Activated naive CD4-positive, alpha-beta T cell treated with anti-CD3 and anti-CD28 coated beads for 36 hours (primary cell): ENCODE measurements at places on chromosomes 5 and 9. TPM values are rescaled to one million over a fixed set of nuclear protein-coding genes. Genes with fewer than 3 reads are reported as not detected.

Gene AUH
- 14.4 TPM for total RNA-seq

Gene SH3RF2
- not detected for total RNA-seq

Gene INSL4
- not detected for total RNA-seq

- no peak overlapping the region for H3K4me3 ChIP-seq
- no peak for DNase-seq
- no peaks in the 10 kb centered on the region for H3K27me3 ChIP-seq
- no peaks in the 10 kb centered on the region for H3K4me1 ChIP-seq
- H3K27ac ChIP-seq: no peak overlapping the region
Observed at GRCh38 chr5:139820606-139821005, 25.0 kb downstream of the PSD2 start.

Gene CATSPER3
- not detected for total RNA-seq

DNA sequence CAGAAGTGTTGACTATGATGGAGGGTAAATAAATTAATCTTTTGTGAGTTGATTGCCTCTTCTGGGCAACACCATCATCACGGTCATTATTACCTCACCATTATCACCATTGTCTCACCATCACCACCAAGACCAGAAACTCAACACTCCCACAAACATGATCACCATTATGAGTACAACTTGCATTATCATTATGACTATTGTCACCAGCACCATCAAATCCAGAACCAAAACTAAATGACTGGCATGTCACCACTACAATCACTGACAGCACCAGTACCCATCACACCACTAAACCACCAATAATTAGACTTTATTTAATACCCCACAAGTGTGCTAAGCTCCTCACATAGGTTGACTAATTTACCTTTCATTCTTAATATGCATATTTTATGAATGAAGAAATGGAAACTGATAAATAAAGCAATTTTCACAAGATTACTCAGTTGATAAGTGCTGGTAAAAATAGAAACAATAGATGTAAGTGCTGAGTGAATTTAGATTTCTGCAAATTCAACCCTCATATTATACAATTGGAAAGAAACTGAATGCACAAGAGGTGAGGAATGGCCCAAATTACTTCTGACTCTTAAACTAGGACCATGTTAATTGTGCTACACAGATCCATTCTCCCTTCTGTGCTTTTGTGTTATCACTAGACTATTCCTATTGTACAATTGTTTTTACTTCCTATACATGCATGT, 517.8 kb upstream of the PAPPA start:
- no peak overlapping the region for H3K4me3 ChIP-seq
- no peaks in the 10 kb centered on the region for H3K4me1 ChIP-seq
- peaks cover 2% of the 10 kb centered on the region for H3K27me3 ChIP-seq
- H3K36me3 ChIP-seq: no peaks in the 10 kb centered on the region
- DNase-seq: no peak
- no peak overlapping the region for H3K27ac ChIP-seq

DNA sequence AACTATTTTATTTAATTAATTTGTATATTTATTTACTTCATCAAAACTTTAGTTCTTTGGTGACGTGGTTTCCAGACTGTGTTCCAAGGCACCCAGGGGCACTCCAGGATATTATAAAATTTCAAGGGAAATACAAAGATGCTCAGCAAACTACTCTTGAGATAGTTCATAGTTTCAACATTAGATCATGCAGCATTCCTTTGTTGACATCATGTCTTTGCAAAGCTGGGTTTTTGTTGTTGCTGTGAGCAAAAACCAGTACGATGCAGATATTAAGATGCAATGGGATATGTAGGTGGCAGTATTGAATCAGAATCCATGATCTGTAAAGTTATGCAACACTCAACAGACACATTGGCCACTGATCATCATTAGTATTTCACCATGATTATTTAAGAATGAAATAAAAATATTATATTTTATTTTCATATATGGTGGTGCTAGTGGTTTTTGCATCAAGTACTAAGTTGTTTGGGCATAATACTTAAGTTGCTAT, 219.7 kb downstream of the ADCY2 start:
- no peak for DNase-seq
- no peaks in the 10 kb centered on the region for H3K27me3 ChIP-seq
- no peaks in the 10 kb centered on the region for H3K4me1 ChIP-seq

Gene SPINK5
- not detected for total RNA-seq

- no peaks in the 10 kb centered on the region for H3K36me3 ChIP-seq
- H3K27ac ChIP-seq: no peak overlapping the region
- no peaks in the 10 kb centered on the region for H3K4me1 ChIP-seq
- peaks cover 3% of the 10 kb centered on the region for H3K27me3 ChIP-seq
- no peak for DNase-seq
- H3K4me3 ChIP-seq: no peak overlapping the region
Observed at GRCh38 chr9:101951598-101951997, 213.2 kb upstream of the GRIN3A start.

- DNase-seq: no peak
- H3K4me1 ChIP-seq: no peaks in the 10 kb centered on the region
- peaks cover 68% of the 10 kb centered on the region for H3K36me3 ChIP-seq
- H3K4me3 ChIP-seq: no peak overlapping the region
- no peak overlapping the region for H3K27ac ChIP-seq
Observed at GRCh38 chr5:33470544-33470943, 29.8 kb downstream of the TARS1 start.

Gene RIGI
- total RNA-seq: 8.4 TPM

GRCh38 chr9:114092336-114092735, 6.8 kb downstream of the KIF12 start:
- no peaks in the 10 kb centered on the region for H3K36me3 ChIP-seq
- H3K4me3 ChIP-seq: no peak overlapping the region
- peaks cover 2% of the 10 kb centered on the region for H3K4me1 ChIP-seq
- no peak overlapping the region for H3K27ac ChIP-seq
- no peak for DNase-seq

DNA sequence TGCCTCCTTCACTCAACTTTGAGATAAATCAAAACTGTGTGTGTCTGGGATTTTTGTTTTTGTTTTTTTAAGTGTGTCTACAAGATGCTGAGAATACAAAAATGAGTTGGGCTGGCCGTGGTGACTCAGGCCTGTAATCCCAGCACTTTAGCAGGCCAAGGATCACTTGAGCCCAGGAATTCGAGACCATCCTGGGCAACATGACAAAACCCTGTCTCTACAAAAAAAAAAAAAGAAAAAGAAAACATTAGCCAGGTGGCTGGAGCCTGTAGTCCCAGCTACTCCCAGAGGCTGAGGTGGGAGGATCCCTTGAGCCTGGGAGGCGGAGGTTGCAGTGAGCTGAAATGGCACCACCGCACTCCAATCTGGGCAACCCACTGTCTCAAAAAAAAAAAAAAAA, 21.0 kb downstream of the HNRNPK start:
- peaks cover 14% of the 10 kb centered on the region for H3K36me3 ChIP-seq
- no peaks in the 10 kb centered on the region for H3K27me3 ChIP-seq
- no peak overlapping the region for H3K27ac ChIP-seq
- H3K4me1 ChIP-seq: peaks cover 15% of the 10 kb centered on the region
- H3K4me3 ChIP-seq: no peak overlapping the region

Gene RASGEF1C
- total RNA-seq: not detected

GRCh38 chr5:112935675-112936074, 13.6 kb upstream of the REEP5 start:
- H3K27me3 ChIP-seq: no peaks in the 10 kb centered on the region
- H3K27ac ChIP-seq: no peak overlapping the region
- H3K36me3 ChIP-seq: no peaks in the 10 kb centered on the region
- no peak overlapping the region for H3K4me3 ChIP-seq
- no peak for DNase-seq

DNA sequence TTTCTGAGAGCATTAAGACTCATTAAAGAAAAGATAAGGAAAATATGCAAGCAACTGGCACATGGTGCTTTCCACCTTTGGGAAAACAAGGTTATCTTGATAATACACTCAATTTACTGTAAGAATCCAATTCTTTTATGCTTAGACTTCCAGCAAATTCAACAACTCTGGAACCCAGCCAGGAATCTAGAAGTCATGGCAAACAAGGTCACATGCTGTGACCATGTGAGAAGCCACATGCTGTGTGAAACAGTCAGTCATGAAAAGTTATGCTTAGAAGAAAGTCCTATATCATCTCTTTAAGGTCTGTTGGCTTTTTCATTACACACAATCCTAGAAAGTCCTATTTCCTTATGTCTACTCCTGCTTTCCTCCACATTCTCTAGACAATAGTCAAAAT, 581.8 kb upstream of the C9orf72 start:
- DNase-seq: no peak
- H3K27ac ChIP-seq: no peak overlapping the region
- no peaks in the 10 kb centered on the region for H3K36me3 ChIP-seq
- H3K4me3 ChIP-seq: no peak overlapping the region
- no peaks in the 10 kb centered on the region for H3K4me1 ChIP-seq

DNA sequence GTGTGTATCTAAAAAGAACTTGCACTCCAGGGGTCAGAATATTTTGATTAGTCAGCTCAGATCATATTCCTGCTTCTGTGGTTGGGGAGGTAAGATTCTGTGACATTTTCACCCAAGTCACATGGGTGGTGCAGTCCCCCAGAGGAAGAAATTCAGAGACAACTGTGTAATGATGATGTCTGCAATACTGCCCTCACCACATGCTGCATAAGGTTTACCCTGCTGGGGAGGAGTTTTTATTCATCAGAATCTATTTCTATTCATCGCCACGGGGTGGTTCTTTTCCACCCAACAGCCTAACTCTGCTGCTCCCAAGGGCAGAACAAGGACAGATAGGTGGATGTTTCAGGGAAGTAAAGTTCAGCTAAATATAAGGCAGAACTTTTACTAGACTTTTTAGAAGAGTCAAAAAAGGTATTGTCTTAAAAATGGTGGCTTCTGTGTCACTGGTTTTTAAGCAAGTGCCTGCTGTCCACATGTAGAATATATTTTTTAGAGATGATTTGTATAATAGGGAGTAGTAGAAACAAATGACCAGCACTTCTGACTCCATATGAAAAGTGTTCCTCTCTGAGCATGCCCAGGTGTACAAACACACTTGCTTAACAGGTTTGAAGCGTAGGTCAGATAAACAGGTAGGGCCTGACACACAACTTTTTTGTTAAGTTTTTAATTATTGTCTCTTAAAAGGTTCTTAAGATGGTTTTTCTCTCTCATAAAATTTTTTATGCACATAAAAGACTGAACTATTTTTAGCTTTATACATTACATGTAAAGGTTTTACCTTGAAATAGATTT, 352.7 kb downstream of the LRRC70 start:
- no peak overlapping the region for H3K27ac ChIP-seq
- no peaks in the 10 kb centered on the region for H3K4me1 ChIP-seq
- H3K27me3 ChIP-seq: peaks cover 3% of the 10 kb centered on the region
- DNase-seq: no peak
- H3K4me3 ChIP-seq: no peak overlapping the region

- H3K36me3 ChIP-seq: peaks cover 28% of the 10 kb centered on the region
- DNase-seq: no peak
- no peak overlapping the region for H3K4me3 ChIP-seq
- H3K4me1 ChIP-seq: peaks cover 8% of the 10 kb centered on the region
- no peak overlapping the region for H3K27ac ChIP-seq
Observed at GRCh38 chr5:71632168-71632567, 45.0 kb downstream of the MCCC2 start.

GRCh38 chr9:90271707-90272106, 370.9 kb downstream of the DIRAS2 start:
- no peak for DNase-seq
- H3K36me3 ChIP-seq: no peaks in the 10 kb centered on the region

DNA sequence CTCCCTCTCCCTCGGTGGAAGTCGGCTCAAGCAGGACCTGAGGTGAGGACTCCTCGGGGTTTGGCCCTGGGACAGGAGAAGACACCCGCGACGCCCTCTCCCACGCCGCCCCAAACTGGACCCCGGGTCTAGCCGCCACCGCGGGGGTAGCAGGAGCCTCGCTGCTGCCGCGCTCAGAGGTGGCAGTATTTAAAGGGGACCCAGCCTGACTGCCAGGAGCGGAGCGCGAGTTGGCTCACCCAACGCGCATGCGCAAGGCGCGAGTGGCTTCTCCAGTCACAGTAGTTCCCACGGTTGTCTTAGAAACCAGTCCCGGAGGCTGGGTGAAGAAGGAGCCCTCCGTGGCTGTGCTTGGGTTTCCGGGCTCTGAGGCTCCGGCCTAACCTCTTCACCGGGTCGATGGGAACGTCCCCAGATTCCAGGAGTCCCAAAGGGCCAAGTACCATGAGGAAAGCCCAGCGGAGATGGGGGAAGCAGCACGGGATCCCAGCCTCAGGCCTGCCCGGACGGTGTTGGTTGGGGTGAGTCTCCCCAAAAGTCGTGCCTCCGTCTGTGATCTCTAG, 477.8 kb downstream of the SPATA31A7 start:
- H3K4me3 ChIP-seq: no peak overlapping the region
- no peak overlapping the region for H3K27ac ChIP-seq
- no peak for DNase-seq
- H3K27me3 ChIP-seq: no peaks in the 10 kb centered on the region

Gene FOXD4L4
- total RNA-seq: not detected

- peaks cover 15% of the 10 kb centered on the region for H3K4me1 ChIP-seq
- peaks cover 20% of the 10 kb centered on the region for H3K27me3 ChIP-seq
- H3K36me3 ChIP-seq: no peaks in the 10 kb centered on the region
- peak; percentile 64 for DNase-seq
Observed at GRCh38 chr5:140145818-140146522, 20.2 kb downstream of the IGIP start.

DNA sequence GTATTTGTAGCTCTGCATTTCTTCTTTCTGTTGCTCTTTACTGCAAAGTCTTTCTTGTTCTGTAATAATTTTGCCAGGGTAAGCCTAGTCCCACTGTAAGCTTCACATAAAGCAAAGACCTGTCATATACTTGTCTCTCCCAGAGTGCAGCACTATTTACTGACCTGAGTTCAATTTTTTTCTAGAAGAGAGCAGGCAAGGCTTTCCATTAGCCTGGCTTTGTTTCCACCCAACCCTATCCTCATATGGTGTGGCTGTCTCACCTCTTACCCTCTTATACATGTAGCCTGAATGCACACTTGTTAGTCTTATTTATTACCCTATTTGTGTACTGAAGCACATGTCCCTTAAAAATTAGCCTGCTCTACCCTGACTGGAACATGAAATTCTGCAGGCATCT, 170.4 kb downstream of the EFNA5 start:
- H3K27ac ChIP-seq: no peak overlapping the region
- H3K27me3 ChIP-seq: peaks cover 15% of the 10 kb centered on the region
- no peak for DNase-seq
- peaks cover 6% of the 10 kb centered on the region for H3K4me1 ChIP-seq

GRCh38 chr9:125785248-125785751, 38.1 kb downstream of the PBX3 start:
- peak; percentile 33 for DNase-seq
- H3K27ac ChIP-seq: no peak overlapping the region
- H3K27me3 ChIP-seq: no peaks in the 10 kb centered on the region
- H3K4me1 ChIP-seq: peaks cover 15% of the 10 kb centered on the region

DNA sequence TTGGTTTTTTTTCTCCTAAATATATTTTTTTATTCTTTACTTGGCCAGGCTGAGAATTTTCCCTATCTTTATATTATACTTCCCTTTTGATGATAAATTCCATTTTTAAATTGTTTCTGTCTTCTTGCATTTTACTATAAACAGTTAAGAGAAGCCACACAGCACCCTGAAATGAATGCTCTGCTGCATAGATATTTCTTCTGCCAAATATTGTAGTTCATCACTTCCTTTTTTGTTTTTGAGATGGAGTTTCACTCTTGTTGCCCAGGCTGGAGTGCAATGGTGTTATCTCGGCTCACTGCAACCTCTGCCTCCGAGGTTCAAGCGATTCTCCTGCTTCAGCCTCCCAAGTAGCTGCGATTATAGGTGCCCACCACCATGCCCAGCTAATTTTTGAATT, 8.5 kb upstream of the INIP start:
- no peak for DNase-seq
- H3K36me3 ChIP-seq: no peaks in the 10 kb centered on the region
- no peaks in the 10 kb centered on the region for H3K4me1 ChIP-seq
- no peaks in the 10 kb centered on the region for H3K27me3 ChIP-seq
- H3K27ac ChIP-seq: no peak overlapping the region

Gene CDK9
- 73.6 TPM for total RNA-seq
